Effector CD8-positive, alpha-beta T cell (primary cell): ENCODE measurements at places on chromosomes 6 and 20.

- DNase-seq: no peak
Observed at GRCh38 chr6:135087803-135088202, 33.2 kb upstream of the HBS1L start.

GRCh38 chr6:154731296-154732218 is 1.7 kb upstream of the SCAF8 start:
- no peak for DNase-seq

- DNase-seq: no peak
Observed at GRCh38 chr6:151082079-151082478, 157.7 kb upstream of the AKAP12 start.

GRCh38 chr20:34112600-34113101 is 608 bp upstream of the EIF2S2 start:
- DNase-seq: peak; percentile 22

- DNase-seq: no peak
Observed at GRCh38 chr6:35034411-35035191, 106.5 kb downstream of the TCP11 start.

GRCh38 chr6:130873746-130874145 is 46.5 kb downstream of the SMLR1 start:
- DNase-seq: no peak

DNA sequence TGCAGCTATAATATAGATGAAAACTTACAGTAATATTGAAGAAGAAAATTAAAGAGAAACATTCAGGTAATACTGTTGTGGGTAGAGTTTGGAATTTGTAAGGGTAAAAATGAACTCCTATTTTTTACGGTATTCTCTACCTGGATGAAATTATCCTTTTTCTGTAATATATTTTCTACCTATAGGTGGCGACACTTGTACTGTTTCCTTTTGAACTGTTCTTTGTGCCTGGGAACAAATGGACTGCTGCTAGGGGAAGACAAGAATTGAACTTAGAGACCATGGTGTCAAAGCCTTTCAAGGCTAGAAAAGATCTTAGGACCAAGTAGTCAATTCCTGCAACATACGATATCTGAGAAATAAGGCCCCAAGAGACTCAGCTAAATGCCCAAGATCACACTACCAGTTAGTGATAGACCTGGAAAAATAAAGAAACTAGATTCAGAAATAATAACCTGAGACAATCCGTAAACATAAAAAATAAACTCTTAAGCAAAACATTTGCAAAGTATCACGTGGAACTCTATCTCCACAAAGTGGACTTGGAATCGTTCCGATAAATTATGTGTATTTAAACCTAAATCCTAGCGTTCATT is 383.8 kb downstream of the TFAP2A start:
- DNase-seq: no peak

GRCh38 chr6:153595903-153596302 is 443.1 kb upstream of the OPRM1 start:
- no peak for DNase-seq

- DNase-seq: no peak
Observed at GRCh38 chr20:19683188-19683587, 74.9 kb upstream of the RIN2 start.

GRCh38 chr20:32457479-32457986 is 99.4 kb downstream of the ASXL1 start:
- no peak for DNase-seq

GRCh38 chr20:708956-709355 is 33.4 kb upstream of the SCRT2 start:
- no peak for DNase-seq

GRCh38 chr6:38269461-38270172 is 370.1 kb downstream of the BTBD9 start:
- DNase-seq: no peak

GRCh38 chr20:39646874-39647413 is 684.8 kb downstream of the DHX35 start:
- DNase-seq: no peak

- DNase-seq: no peak
Observed at GRCh38 chr6:56199956-56200355, 47.4 kb downstream of the COL21A1 start.

- DNase-seq: no peak
Observed at GRCh38 chr6:143731789-143732188, 54.0 kb downstream of the PHACTR2 start.

- no peak for DNase-seq
Observed at GRCh38 chr20:60206259-60206658, 248.0 kb downstream of the CDH26 start.

- no peak for DNase-seq
Observed at GRCh38 chr6:128631031-128631430, 110.6 kb upstream of the PTPRK start.

GRCh38 chr20:43821795-43822194 is 92.9 kb upstream of the TOX2 start:
- no peak for DNase-seq

DNA sequence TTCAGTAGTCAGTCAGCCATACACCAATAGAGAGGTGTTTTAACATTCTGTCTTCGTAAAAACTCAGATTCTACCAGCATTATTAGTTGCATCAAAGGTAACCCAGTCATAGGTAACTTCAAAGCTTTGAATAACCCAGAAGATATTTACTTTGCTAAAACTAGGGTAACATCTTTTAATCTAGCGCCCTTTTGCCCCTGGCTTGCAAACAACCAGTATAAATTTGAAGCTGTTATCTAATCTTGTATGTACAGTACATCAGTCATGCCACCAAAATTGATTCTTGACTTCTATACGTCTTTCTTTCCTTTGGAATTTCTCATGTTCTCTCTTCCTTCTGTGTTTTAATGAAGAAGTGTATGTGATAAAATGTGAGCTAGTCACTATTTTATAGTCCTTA is 109.3 kb downstream of the LIN28B start:
- DNase-seq: no peak

GRCh38 chr6:3421791-3422434 is 34.9 kb downstream of the SLC22A23 start:
- no peak for DNase-seq

DNA sequence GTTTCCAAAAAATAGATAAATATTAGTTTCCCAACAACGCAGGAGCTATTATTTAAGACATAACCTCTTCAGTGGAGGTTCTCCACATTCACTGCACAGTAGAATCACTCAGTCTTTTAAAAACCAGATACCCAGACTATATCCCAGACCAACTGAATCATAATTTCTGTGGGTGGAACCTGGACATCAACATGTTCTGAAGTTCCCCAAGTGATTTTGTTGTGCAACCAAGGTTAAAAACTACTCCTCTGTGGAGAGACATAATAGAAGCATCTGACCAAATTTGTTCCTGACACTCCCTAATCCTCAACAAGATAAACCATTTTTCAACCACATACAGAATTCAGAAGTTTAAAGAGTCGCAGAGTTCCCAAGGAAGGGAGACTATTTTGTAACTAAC is 42.3 kb downstream of the STK38 start:
- no peak for DNase-seq

DNA sequence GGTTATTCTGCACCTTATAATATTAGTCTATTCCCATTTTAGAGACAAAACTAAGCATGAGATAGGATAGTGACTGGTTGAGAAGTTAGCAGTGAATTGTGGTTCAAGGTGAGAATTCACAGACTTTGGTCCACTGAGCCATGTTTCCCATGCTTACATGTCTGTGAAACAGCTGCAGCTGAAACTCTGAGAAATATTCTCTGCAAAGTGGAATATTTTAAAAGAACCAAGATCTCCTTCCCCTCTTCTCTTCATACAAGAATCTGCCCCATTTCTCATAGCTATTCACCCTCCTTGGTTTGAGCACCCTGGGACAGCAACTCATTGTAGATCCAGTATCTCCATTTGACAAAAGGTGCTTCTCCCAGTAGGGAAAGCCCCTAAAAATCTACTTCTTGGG is 70.2 kb upstream of the TMEM170B start:
- DNase-seq: no peak
